ENCODE measurements at places on chromosomes 2 and 18.

GRCh38 chr2:177171418-177171865 is 41.2 kb upstream of the HNRNPA3 start:
- no peak for DNase-seq

GRCh38 chr2:36255863-36256262 is 99.7 kb upstream of the CRIM1 start:
- DNase-seq = no peak

- no peak for DNase-seq
Observed at GRCh38 chr2:157784169-157784822, 91.8 kb downstream of the ACVR1 start.

- DNase-seq = peak; percentile 35
Observed at GRCh38 chr2:216516730-216517350, 18.2 kb downstream of the RPL37A start.

DNA sequence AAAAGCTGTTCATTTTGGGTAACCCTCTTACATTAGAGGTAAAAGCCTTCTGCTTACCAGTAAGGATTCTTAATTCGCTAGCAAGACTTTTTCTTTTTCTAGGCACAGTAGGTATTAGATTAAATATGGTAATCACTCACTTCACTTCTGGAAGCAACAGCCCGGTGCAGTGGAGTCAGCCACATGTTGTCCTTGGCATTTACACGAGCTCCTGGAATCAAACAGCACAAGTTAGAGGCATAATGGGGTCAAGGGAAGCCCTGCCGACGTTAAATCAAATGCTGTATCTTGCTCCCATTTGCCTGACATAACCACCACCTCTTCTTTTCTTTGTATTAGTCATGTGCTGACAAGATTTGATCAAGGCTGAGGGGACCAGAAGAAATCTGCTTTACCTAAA is 174.1 kb downstream of the ANKRD44 start:
- DNase-seq = no peak

- peak; percentile 54 for DNase-seq
Observed at GRCh38 chr2:130755256-130756052, at the start of gene AMER3. TSS of gene AMER3 (plus strand) at chr2:130755540. CDS start at chr2:130762073, 6,533 bp downstream.

- DNase-seq = no peak
Observed at GRCh38 chr2:6202756-6203155, 510.6 kb downstream of the SOX11 start.

DNA sequence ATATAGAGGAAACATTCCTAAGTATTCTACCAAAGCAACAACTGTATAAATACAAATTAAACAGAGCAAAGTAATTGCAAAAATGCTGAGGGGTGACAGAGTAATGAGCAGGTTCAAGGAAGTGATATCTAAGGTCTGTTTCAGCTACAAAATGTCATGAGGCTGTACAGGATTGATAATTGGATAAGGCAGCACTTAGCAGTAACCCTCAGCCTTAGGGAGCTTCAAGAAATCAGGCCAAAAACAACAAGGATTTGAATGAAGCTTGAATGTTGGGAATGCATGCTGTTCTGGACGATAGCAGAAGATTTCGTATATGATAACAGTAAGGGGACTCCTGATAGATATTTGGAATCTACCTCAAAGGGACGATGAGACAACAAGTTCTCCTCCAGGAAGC is 142.0 kb upstream of the MMADHC start:
- DNase-seq = no peak

GRCh38 chr18:58314284-58314683 is 270.3 kb downstream of the NEDD4L start:
- DNase-seq = no peak

DNA sequence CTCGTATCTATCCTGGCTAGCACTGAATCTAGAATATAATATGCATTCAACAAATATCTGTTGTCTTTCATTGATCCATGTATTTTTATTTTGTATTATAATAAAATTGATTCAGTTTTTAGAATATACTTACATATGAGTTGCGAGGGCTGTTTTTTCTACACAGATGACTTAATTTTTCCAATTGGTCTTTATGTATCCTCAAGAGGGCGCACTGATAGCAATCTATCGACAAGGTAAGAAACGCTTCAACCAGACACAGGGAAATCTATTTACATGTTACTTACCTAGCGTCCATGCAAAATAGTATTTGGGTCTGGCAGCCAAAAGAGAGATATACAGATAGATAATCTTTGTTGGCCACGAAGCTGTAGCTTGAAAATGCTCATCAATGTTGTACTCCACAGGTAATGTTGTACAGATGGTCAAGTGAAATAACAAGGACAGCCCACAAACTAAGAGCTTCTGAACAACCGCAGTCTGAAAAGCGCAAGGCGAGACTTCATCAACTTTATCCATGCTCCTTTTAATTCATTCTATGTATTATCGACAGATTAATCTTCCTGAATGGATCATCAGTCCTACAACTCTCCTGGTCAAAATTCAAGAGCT is 35.5 kb upstream of the KIDINS220 start:
- DNase-seq = peak; percentile 37

GRCh38 chr2:205802065-205802464 is 119.8 kb downstream of the NRP2 start:
- no peak for DNase-seq

DNA sequence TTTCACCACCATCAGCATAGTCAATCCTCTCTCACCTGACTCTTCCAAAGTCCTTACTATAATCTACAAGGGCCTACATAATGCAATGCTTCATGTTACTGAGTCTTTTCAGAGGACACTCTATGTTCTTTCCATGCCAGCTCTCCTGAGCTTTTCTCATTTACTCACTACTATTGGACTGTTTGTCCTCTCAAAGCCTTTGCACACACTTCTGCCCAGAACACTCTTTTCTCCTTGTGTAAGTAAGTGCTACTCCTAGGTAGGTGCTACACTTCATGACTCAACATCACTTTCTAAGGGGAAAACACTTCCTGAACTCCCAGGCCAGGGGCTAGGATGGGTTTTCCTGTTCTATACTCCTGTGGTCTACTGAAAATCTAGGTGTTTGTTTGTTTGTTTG is 82.5 kb upstream of the GULP1 start:
- DNase-seq = no peak

GRCh38 chr2:216078776-216079175 is 2.8 kb downstream of the PECR start:
- DNase-seq = no peak

DNA sequence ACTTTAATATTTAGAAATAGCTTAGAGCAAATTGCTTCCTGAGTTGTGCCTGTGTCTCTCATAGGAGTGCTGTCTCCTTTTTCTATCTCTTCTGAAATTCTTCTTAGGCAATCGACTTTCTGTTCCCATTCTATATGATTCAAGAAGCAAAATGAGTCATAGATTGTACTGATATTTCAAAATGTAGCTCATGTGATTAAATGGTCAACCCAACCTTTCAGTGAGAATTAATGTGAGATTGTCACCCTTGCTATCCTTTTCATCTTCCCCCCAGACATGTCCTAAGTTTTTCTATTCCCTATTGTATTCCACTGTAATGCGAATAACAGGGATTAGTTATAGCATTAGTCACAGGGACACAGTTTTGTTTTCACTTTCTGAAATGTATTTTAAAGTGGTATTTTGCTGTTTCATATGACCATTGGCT is 413.6 kb downstream of the THSD7B start:
- no peak for DNase-seq

GRCh38 chr2:235958221-235958930 is 209.8 kb downstream of the GBX2 start:
- DNase-seq = no peak

- peak; percentile 16 for DNase-seq
Observed at GRCh38 chr18:32271672-32272208, 81.9 kb downstream of the MEP1B start.

GRCh38 chr2:124884315-124884714 is 859.2 kb downstream of the CNTNAP5 start:
- DNase-seq = no peak

DNA sequence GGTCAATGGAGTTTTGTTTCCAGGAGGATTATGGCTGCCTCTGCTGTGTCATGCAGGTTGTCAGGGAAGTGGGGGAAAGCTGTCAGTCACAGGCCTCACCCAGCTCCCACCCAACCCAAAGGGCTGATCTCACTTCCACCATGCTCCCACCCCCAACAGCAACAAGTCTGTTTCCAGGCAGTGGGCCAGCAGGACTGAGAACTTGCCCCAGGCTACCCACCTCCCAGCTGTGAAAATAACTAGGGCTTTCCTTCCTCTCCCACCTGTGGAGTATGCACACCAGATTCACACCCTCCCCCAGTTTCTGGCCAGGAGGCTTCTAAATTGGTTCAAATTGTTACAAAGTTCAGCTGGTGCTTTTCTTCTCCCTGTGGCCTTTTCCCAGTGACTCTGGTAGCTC is 95.6 kb upstream of the ACVR1 start:
- DNase-seq = no peak

DNA sequence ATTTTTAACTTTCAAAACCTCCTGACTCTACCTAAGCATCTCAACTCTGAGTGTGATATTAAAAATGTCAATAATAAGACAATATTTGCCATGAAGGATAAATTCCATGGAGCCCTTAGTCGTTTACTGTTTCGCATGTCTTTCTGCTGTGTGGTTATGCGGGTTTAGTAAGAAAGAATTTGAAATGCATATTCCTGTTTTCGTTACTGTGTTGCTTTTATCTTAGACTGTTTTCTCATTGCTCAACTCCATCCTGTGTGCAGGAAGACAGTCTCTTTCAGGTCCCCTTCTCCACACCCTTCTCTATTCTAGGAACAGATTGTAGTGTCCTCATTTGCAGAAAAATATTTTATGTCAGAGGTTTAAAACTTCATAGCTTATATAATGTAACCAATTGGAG is 82.5 kb upstream of the MAP3K20 start:
- DNase-seq = no peak

DNA sequence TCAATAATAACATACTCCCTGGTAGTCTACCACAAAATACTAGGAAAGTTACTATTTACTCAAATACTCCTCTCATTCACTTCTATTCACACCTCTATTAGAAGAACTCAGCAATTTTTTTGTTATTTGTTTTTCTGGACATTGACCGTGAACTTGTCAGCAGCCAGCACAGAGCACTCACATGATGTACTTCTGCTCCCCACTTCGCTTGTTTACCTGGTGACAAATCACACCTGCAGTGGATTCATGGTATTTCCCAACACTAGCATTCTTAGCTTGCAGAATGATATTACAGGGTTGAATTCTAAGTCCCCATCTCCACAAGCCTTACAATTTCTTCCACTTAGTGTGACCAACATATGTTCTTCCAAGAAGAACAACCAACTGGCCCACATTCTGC is 238.2 kb downstream of the SATB2 start:
- no peak for DNase-seq

GRCh38 chr2:172607379-172607928 is 51.6 kb downstream of the PDK1 start:
- DNase-seq = no peak

DNA sequence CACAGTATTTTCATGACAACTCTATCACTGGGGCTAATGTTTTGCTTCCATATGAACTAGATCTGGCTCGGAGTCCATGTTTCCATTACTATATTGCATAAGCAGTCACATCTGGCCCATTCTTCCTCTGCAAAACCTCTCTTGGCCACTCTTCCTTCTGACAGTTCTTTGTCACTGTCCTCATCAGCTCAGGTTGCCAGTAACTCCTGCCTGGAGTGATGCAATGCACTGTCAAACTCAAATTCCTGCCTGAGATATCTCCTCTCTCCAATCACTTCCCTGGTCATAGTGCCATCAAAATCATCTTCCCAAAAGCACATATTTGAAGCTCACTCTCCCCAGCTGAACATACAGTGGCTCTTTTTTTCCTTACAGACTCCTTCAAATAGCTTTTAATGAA is 66.1 kb downstream of the COLEC12 start:
- no peak for DNase-seq

DNA sequence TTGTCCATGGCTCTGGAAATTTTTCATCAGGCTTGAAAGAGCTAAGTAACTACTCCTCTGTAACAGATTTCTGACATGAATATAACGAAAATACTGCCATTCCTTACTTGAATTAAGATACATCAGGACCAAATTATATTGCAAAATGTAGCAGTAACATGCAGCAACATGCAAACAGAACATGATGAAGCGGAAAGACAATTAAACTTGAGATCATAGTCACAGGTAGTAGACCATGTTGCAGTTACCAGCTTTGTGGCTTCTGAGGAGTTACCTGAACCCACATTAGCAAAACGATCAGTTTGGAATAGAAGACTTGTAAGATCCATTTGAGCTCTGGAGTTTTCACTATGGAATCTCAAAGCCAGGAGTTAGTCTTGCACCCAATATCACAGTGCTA is 76.2 kb downstream of the MREG start:
- no peak for DNase-seq

DNA sequence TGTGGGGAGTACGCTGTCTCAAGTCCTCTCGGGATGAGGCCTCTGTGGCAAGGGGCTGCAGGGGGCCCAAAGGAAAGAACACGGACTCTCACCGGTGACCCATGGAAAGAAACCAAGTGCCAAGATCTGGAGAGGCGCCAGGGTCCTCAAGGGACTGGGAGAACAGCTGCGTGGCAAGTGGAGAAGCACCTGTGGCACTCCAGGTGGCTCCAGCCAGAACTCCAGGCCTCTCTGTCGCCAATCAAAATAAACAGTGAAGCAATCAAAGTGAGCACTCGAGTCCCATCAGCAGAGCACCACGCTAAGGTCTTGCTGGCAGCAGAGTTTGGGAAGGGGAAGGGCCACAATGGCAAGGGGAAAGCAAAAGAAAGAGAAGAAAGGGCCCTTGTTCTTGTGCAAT is 54.7 kb downstream of the BCL2 start:
- DNase-seq = peak; percentile 96

- DNase-seq = no peak
Observed at GRCh38 chr18:79453816-79454735, 58.3 kb downstream of the NFATC1 start.

DNA sequence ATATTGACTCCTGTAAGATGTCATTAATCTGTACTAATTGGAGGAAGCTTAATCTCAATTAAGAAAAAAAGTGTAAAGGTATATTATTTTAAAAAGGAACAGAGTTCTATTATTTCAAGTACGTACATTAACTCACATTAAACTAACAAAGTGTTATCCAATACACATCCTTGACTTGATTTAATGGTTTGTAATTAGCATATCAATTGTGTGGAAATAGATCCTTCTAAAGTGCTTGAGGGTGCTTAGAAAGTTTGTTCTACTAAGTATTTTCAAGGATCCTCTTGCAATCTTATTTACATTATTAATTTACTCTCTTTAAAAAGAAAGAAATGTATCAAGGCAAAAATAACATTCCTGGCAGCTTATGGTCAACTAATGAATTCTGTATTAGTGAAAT is 720.3 kb downstream of the KCNJ3 start:
- peak; percentile 25 for DNase-seq

- no peak for DNase-seq
Observed at GRCh38 chr2:28582595-28582994, 86.7 kb downstream of the PLB1 start.

DNA sequence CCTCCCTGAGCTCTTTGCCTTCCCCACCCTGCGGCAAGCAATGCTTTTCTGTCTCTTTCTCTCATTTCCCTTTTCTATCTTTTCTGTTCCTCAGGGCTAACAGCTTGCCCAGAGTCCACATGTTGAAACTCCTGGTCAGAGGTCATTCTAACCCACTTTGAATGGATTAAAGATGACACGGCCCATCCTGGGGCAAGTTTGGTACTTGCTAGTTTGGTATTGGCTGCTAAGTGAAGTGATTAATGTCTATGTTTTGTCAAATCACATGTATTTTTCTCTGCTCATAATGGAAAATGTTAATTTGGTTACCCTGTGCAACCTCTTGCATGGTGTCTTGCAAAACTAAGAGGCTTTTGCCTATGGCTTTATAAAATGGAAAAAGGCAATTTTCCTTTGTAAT is 960.2 kb downstream of the CNTNAP5 start:
- DNase-seq = no peak
